ENCODE measurements at places on chromosomes 3 and 15.

DNA sequence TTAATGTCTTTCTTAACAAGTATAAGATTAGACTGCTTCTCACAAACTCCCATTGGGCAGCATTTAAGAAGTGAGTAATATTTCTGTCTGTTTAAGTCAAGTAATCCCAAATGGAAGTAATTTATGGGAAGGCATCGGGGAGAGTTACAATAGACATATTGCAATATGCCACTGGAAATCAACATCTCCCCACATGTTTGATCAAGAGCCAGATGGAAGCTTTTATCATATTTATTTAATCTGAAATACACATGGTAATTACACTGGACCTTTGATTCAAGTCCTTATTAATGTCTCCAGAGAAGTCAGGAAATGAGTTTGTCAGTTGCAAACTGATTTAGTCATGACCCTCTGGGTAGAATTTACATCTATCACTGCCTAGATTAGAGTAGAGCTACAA, 943.8 kb downstream of the VGLL3 start:
- DNase-seq = no peak
- H3K27me3 ChIP-seq = no peaks in the 10 kb centered on the region
- H3K4me3 ChIP-seq = no peak overlapping the region
- H3K4me1 ChIP-seq = no peaks in the 10 kb centered on the region

DNA sequence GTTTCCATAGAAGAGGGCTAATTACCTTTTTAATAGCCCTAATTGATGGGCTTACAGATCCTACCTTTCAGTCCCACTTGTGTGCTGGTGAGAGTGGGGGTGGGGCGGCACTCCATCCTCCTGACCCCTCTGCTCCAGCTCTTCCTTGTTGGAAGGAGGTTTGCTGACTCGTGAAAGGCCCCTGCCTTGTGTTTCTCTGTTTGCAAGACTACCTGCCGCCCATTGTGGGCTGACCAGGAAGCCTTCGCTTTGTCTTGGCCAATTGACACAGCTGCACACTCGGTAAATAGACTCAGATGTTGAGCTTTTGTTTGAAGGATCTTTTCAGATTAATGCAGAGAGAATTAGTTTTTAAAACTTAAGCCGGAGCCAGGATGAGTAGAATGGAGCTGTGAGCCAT, 197.3 kb upstream of the HES1 start:
- DNase-seq = no peak
- H3K4me1 ChIP-seq = no peaks in the 10 kb centered on the region
- no peaks in the 10 kb centered on the region for H3K36me3 ChIP-seq

DNA sequence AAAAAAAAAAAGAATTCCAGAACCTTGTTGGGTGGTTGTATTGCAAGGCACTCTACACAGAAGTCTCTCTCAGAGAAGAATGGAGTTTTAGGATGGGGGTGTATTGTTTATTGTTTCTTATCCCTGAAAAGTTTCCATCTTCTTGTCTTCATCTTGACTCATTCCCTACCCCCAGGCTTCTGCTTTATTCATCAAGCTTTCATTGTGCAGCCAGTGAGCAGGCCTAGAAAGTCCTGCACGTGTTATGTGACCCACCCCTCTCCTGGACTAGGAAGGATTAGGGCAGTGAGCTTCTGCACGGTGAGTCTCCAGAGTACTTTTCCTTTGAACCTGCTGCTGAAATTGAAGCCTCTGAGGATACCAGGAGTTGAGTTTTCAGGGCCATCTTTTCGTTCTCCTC, 150.9 kb upstream of the IL12A start:
- H3K4me1 ChIP-seq = peaks cover 4% of the 10 kb centered on the region
- H3K27me3 ChIP-seq = no peaks in the 10 kb centered on the region
- DNase-seq = no peak
- no peak overlapping the region for H3K27ac ChIP-seq

DNA sequence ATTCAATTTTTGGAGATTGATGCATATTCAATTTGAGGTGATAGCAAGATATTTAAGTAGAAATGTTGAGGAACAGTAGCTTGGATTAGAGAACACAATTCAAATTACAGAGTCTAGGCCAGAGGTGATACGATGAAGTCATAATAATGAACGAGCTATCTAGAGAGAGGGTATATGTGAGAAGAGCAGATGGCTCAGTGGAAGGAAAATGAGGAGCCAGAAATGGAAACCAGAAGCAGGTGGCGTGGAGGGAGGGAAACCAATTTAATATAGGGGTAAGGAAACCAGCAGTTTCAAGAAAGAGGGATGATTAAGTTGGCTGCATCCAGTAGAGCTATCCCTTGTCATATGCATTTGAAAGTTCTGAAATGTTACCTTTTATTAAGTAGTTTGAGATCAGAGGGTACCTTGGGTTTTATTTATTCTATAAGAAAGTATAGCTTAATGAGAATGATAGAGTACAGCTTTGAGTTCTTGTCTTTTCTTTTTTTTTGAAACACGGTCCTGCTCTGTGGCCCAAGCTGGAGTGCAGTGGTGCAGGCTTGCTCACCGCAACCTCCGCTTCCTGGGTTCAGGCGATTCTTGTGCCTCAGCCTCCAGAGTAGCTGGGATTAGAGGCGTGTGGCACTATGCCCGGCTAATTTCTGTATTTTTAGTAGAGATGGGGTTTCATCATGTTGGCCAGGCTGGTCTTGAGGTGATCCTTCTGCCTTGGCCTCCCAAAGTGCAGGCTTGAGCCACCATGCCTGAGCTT, 22.1 kb downstream of the NCK1 start:
- no peaks in the 10 kb centered on the region for H3K27me3 ChIP-seq
- no peak for DNase-seq
- no peak overlapping the region for H3K4me3 ChIP-seq
- no peaks in the 10 kb centered on the region for H3K4me1 ChIP-seq
- no peak overlapping the region for H3K27ac ChIP-seq

GRCh38 chr3:60126511-60127304, 1076.9 kb upstream of the CFAP20DC start:
- H3K27ac ChIP-seq = no peak overlapping the region
- H3K27me3 ChIP-seq = no peaks in the 10 kb centered on the region
- no peak overlapping the region for H3K4me3 ChIP-seq
- no peaks in the 10 kb centered on the region for H3K4me1 ChIP-seq

DNA sequence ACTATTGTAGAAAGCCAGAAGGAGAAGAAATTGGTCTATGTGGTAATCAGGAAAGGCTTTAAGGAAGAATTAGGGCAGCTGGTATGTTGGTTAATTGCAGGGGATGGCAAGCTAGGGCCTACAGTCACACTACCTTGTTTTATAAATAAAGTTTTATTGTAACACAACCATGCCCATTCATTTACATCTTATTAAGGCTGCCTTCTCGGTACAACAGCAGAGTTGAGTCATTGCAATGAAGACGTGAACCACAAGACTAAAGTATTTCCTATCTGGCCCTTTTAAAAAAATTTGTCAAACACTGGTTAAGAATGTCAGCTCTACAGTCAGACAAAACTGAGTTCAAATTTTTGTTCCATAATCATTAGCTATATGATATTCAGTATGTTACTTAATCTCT, 8.3 kb downstream of the SERPINI1 start:
- H3K4me1 ChIP-seq = no peaks in the 10 kb centered on the region
- no peaks in the 10 kb centered on the region for H3K27me3 ChIP-seq
- H3K27ac ChIP-seq = no peak overlapping the region
- H3K36me3 ChIP-seq = no peaks in the 10 kb centered on the region
- no peak overlapping the region for H3K4me3 ChIP-seq
- DNase-seq = no peak

GRCh38 chr3:140056047-140056446, 121.1 kb downstream of the CLSTN2 start:
- H3K27me3 ChIP-seq = no peaks in the 10 kb centered on the region
- no peak for DNase-seq
- H3K4me1 ChIP-seq = no peaks in the 10 kb centered on the region
- H3K27ac ChIP-seq = no peak overlapping the region
- H3K4me3 ChIP-seq = no peak overlapping the region

- DNase-seq = no peak
- H3K36me3 ChIP-seq = no peaks in the 10 kb centered on the region
- H3K4me1 ChIP-seq = no peaks in the 10 kb centered on the region
- H3K27ac ChIP-seq = no peak overlapping the region
- no peak overlapping the region for H3K4me3 ChIP-seq
Observed at GRCh38 chr3:127351775-127352350, 64.0 kb upstream of the PRR20G start.

- DNase-seq = peak; percentile 58
- peaks cover 3% of the 10 kb centered on the region for H3K4me1 ChIP-seq
- H3K36me3 ChIP-seq = no peaks in the 10 kb centered on the region
- H3K27ac ChIP-seq = no peak overlapping the region
- H3K4me3 ChIP-seq = no peak overlapping the region
Observed at GRCh38 chr3:179558742-179559364, 3.9 kb upstream of the ACTL6A start.

- H3K36me3 ChIP-seq = peaks cover 4% of the 10 kb centered on the region
- H3K4me3 ChIP-seq = no peak overlapping the region
- no peaks in the 10 kb centered on the region for H3K4me1 ChIP-seq
Observed at GRCh38 chr3:52715714-52716305, 9.9 kb downstream of the SPCS1 start.

- H3K4me3 ChIP-seq = no peak overlapping the region
- peaks cover 12% of the 10 kb centered on the region for H3K4me1 ChIP-seq
- peak; percentile 45 for DNase-seq
- H3K27ac ChIP-seq = no peak overlapping the region
- H3K36me3 ChIP-seq = no peaks in the 10 kb centered on the region
Observed at GRCh38 chr3:132009241-132009640, 25.6 kb downstream of the CPNE4 start.

DNA sequence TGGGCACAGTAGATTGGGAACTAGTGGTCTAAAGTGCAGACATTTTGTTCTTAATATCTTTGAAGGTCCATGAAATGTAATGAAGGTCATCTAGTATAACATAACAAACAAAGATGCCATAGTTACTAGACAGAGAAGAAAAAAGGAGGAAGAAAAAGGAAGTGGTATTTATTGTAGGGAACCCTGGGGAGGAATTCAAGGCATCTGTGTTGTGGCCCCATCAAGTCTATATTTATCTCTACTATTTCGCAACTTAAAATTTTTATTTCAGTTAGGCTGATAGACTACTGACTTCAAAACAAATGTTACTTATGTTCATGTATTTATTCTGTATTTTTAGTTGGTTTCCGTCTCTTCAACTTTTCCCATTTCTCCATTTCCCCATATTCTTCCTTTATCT, 48.9 kb upstream of the ZDHHC23 start:
- no peaks in the 10 kb centered on the region for H3K27me3 ChIP-seq
- H3K36me3 ChIP-seq = no peaks in the 10 kb centered on the region
- DNase-seq = no peak
- H3K27ac ChIP-seq = no peak overlapping the region

DNA sequence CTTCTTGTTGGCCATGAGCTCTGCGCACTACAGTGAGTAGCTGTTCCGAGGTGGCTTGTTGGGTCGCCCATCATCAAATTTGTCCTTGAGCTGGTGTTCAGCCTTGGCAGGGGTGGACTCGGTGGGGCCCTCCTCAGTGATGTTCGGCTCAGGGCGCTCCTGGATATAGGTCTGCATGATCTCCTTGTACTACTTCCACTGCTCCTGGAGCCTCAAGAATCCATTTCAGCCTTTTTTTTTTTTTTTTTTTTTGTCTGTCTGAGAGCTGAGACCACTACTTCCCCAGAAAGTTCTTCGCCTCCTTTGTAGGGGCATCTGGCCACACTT, 39.3 kb upstream of the ARL8B start:
- no peak overlapping the region for H3K27ac ChIP-seq
- H3K4me3 ChIP-seq = no peak overlapping the region
- DNase-seq = no peak
- H3K27me3 ChIP-seq = no peaks in the 10 kb centered on the region
- H3K4me1 ChIP-seq = peaks cover 10% of the 10 kb centered on the region
- H3K36me3 ChIP-seq = no peaks in the 10 kb centered on the region

- no peaks in the 10 kb centered on the region for H3K36me3 ChIP-seq
- H3K27ac ChIP-seq = peak overlapping the region; percentile 83
- H3K27me3 ChIP-seq = no peaks in the 10 kb centered on the region
- H3K4me1 ChIP-seq = peaks cover 16% of the 10 kb centered on the region
- DNase-seq = peak; percentile 50
- peak overlapping the region; percentile 87 for H3K4me3 ChIP-seq
Observed at GRCh38 chr15:81001152-81002008, 657 bp downstream of the TLNRD1 start.

- H3K4me3 ChIP-seq = no peak overlapping the region
- no peaks in the 10 kb centered on the region for H3K36me3 ChIP-seq
- DNase-seq = no peak
- no peak overlapping the region for H3K27ac ChIP-seq
- peaks cover 10% of the 10 kb centered on the region for H3K4me1 ChIP-seq
- H3K27me3 ChIP-seq = no peaks in the 10 kb centered on the region
Observed at GRCh38 chr3:196643201-196643749, 3.8 kb downstream of the NRROS start.

GRCh38 chr15:86872782-86873181, 793.1 kb downstream of the AGBL1 start:
- no peak overlapping the region for H3K27ac ChIP-seq
- no peaks in the 10 kb centered on the region for H3K4me1 ChIP-seq
- H3K36me3 ChIP-seq = no peaks in the 10 kb centered on the region
- DNase-seq = no peak
- H3K27me3 ChIP-seq = no peaks in the 10 kb centered on the region

DNA sequence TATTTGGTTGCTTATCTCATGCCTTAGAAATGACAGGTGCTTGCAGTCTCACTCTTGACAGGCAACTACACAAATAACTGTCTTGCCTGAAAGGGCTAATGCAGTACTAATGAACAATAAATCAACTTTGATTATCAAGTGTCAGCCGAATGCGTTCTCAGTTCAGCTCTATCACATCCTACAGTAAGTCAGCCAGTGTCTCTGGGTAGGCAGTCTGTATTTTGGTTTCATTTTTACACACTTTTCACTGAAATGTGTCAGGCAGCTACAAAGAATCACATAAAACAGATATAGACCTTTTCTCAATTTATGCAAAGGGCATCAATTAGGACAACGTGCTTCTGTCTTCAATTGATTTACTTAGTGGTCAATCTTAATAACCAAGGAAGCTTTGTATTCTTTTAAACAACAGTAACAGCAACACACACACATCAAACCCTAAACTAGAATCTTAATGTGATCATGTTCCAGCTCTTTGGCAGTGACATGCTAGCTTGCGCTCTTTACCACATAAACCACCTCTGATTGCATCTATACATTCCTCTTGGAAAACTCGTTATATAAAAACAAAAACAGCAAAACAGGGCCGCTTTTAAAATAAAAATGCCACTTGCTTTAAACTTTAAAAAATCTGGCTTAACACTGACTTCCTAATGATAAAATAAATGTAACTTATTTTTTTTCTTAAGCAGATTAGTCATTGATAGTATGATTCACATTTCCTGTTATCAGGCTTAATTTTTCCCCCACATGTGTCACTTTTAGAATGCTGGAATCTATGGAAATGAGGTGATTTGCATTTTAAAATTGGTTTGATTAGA, 520.4 kb downstream of the FOXP1 start:
- H3K4me3 ChIP-seq = peak overlapping the region; percentile 19
- H3K27me3 ChIP-seq = no peaks in the 10 kb centered on the region
- peak overlapping the region; percentile 95 for H3K27ac ChIP-seq
- DNase-seq = no peak
- H3K36me3 ChIP-seq = no peaks in the 10 kb centered on the region
